Right cardiac atrium (tissue), 5 donors: ENCODE measurements at places on chromosomes 3 and 15. TPM values are rescaled to one million over a fixed set of nuclear protein-coding genes. Genes with fewer than 3 reads are reported as not detected.

DNA sequence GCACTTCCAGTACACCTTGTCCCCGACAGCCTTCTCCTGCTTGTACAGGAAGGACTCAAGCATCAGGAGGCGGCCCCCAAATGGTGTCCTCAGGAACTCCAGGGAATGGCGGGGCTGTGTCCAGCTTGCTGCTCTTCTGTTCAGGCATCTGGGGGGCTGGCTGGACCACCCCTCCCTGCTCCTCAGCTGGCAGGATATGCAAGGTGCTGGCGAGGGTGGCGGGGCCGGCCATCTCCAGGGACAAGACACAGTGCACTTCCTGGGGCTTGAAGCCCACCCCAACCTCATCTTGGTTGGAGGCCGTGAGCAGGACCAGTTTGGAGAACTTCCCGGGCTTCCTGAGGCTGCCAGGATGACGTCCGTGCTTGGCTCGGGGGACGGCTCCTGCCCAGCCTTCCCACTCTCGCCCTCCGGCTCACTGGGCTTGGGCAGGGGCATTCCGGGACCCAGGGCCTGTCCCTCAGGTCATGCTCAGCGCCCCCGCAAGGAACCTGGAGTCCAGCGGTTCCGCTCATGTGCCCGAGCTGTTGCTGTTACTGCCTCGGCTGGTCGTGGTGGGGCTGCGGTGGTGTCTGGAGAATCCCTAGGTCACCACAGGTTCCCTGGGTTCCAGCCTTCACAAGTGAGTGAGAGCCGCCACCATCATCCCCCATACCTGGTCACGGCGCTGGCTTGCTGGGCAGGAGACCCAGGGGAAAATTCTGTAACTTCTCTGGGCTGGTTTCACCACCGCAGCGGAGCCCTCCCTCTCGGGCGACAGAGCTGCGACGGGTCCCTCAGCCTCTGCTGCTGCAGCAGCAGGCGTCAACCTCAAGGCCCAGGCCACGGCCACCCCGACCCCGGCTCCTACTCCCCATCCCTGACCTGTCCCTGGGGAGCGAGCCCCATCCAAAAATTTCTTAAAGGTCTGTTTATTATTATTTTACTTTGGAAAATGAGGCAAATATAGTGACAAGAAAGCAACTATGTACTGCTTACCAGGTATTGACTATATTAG is 82.8 kb upstream of the FXR1 start:
- DNase-seq: no peak

DNA sequence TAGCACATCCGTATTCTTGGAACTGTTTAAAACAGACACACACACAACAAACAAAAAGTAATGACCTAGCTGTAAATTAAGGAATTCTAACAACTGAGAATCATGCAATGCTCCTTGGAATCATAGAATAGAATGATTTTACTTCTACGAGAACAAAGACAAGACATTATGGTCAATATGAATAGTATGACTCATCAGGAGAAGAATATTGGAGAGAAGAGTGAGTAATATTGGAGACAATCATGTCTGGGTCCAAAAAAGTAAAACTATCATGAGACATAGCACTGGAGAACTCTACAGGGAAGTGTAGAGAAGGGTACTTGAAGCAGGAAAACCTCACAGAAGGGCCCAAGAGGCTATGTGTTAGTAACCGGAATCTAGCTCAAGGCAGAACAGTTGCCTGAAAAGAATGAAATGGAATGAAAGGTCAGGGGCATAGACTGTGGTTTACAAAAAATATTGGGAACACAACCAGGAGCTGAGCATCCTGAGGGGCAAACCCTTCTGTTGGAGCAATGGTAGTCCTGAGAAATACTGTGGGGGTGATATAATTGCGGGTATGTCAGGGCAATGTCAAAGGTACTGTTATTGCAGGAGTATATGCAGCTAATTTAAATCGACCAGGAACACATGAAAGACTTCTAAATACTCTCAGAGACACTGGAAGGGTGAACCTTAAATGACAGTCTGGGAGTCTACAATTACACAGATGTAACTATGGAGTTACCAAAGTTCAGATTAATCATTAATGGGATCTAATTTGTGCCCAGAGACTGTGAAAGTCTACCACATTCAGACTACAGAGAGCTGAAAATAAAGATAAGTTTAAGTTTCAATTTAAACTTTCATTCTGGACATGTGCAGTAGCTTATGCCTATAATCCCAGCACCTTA is 201.2 kb downstream of the BCHE start:
- DNase-seq: no peak

- DNase-seq: no peak
These were observed 2.2 kb downstream of the NR2F2 start for GRCh38 chr15:96332637-96333121.

Gene LYZL4
- total RNA-seq: not detected

Gene SAMD7
- not detected for total RNA-seq

DNA sequence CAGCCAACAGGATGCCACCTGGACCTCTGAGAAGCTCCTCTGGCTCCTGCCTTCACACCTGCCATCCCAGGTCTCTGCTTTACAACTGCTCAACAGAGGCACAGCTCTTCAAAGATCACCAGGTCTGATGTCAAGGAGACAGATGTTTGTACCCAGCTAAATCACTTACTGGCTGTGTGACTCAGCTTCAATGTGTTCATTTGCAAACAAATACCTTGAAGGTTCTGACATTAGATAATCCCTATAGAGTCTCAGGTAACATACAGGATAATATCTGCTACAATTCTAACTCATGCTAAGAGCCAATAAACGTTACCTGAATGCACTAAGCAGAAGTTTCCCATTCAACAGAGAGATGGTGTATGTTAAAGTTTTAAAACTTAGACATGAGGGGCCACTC is 163.4 kb upstream of the IGF1R start:
- DNase-seq: no peak

- DNase-seq: no peak
These were observed 2.4 kb upstream of the CYP1A1 start for GRCh38 chr15:74727727-74728126.

GRCh38 chr3:10683106-10683505 is 132.9 kb upstream of the SLC6A11 start:
- DNase-seq: no peak

DNA sequence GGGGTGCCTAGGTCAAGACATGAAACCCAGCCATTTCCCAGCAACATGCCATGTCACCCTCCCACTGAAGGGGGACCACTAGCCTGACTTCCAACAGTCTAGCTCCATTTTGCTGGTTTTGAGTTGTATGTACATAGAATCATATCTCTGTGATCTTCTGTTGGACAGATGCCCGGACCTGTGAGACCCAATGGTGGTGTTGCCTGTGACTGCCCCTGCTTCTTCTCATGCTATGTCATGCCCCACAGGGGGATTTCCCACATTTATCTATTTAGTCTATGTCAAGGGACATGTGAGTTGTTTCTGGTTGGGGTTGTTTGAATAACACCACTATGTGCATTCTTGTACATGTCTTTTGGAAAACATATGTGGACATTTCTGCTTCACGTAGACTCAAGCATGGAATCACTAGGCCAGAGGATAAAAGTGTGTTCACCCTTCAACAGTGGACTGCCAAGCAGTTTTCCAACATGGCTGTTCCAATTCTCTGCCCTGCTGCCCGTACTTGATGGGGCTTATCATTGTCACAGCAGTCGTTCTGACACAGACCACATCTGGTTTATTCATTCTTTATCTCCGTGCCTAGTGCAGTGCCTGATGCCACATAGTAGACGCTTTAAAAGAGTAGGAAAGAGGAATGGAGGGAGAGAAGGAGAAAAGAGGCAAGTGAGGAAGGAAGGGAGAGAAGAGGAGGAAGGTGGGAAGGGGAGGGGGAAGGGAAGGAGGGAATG is 114.4 kb downstream of the TPRA1 start:
- DNase-seq: no peak
